ENCODE measurements at places on chromosomes 12 and 14.

DNA sequence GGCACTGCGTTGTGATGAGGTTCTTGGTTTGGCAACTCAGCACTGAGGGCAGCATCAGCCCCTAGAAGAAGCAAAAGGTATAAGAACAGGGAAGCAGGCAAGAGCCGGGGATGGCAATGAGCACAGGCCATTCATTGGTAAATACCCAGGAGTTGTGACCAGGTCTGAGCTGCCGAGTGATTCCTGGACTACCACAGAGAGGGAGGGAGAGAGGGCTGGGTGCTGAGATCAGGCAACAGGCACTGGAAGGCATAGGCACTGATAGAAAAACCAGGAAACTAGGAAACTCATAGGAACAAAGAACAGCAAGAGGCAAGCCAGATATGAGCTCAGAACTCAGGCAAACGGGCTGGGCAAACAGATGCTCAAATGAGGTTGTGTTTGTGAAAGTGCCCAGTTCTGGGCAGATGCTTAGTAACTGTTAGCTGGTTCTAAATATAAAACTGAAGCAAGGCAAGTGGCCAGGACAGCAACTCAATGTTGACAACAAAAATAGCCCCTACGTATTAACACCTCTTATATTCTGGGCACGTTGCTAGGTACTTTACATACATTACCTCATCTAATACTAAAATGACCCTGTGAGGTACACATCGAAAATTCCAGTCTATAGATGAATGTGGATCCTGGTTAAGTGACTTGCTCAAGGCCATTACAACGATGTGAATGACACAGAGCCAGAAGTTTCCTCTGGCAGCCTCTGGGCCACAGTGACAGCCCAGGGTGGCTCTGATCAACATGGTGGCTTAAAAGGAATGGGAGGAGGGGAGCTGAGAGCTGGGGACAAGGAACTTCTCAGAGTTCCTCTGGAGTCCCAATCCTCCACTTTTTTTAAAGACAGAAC lies 121.1 kb downstream of the PRMT8 start:
- DNase-seq: no peak

- DNase-seq: peak; percentile 41
Measured at GRCh38 chr12:29782871-29783772, 620 bp downstream of the TMTC1 start.

DNA sequence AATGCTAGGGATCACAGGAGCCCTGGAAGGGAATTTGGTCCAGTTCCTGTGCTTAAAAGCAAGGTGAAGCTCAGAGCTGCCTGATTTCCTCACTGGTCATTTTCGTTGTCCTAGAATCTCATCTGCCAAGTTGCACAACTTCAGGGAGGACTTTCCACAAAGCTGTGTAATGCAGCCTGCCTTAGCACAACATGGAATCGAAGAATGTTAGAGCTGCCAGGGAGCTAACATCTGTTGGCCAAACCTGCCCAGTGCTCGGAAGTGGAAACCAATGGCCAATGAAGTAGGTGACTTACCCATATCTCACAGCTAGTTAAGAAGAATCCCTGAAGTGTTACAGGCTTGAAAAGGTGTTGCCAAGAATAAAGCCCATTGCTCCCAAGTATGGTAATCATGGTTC lies 79.9 kb upstream of the SSTR1 start:
- DNase-seq: no peak

DNA sequence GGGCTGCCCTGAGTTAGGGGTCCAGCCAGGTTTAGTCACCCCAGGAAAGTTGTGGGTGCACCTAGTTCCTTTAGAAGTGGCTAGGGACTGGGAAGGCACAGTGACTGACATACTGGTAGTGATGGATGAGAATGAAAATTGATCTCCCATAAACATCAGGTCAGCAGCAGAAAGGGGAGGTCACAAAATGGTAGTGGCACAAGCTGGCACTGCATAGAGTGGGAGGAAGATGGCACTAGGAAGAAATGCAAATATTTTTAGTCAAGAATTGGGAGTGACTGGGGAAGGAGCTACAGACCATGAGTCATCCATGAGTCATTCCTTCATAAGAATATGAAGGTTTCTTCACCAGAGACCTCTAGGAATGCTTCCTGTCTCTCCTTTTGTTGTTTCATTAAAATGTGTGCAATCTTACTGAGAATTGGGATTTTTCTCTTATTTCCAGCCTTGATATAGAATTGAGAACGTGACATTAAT lies 198.3 kb upstream of the AMIGO2 start:
- DNase-seq: no peak

GRCh38 chr14:100428727-100429126 lies 105.6 kb downstream of the SLC25A47 start:
- no peak for DNase-seq

GRCh38 chr12:106369624-106370346 lies 12.2 kb downstream of the POLR3B start:
- DNase-seq: no peak

GRCh38 chr14:105168979-105169507 lies 467 bp upstream of the JAG2 start:
- DNase-seq: no peak

DNA sequence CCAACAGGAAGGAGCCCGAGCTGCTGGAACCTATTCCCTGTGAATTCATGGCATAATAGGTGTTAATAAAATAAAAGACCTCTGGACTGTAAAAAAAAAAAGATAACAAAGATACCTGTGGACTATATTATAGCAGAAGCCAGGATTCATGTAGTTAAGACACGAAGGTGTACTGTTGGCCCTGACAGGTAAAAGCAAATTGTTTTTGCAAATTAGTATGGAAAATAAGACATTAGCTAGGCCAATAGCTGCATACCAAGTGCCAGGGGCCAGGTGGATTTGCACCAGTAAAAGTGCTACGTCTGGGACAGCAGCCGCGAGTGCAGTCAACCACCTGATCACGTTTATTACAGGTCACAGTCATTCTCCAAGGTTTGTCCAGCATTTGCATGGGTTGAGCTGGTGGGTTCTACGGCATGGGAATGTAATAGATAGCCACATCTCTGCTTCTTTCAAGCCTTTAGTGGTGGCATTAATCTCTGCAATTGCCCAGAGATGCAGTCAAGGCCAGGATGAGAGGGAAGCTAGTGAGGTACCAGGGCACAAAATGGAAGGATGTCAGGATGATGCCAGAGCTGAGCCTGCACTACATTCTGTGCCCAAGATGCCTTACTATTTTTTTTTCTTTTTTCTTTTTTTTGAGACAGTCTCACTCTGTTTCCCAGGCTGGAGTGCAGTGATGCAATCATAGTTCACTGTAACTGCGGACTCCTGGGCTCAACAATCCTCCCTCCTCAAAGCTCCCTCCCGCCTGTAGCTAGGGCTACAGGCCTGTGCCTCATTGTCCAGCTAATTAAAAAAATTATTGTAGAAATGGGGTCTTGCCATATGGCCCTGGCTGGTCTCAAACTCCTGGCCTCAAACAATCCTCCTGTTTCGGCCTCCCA lies 26.3 kb downstream of the TNFAIP2 start:
- no peak for DNase-seq

DNA sequence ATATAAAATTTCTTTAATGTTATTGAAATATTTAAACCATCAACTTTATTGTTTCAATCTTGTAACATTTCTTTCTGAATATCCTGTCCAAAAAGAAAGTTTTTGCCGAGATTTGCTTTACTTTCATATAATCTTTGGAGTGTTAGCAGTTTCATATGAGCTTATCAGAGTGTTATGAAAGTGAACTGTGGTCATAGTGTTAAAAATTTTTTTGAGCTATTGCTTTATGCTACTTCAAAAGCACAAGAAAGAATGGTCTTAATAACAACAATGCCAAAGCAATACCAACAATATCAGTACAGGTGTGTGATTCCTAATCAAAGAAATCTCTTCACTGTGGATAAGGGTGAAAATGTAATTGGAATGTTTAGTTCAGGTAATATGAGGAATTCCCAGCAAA lies 1994.9 kb upstream of the FLRT2 start:
- no peak for DNase-seq

DNA sequence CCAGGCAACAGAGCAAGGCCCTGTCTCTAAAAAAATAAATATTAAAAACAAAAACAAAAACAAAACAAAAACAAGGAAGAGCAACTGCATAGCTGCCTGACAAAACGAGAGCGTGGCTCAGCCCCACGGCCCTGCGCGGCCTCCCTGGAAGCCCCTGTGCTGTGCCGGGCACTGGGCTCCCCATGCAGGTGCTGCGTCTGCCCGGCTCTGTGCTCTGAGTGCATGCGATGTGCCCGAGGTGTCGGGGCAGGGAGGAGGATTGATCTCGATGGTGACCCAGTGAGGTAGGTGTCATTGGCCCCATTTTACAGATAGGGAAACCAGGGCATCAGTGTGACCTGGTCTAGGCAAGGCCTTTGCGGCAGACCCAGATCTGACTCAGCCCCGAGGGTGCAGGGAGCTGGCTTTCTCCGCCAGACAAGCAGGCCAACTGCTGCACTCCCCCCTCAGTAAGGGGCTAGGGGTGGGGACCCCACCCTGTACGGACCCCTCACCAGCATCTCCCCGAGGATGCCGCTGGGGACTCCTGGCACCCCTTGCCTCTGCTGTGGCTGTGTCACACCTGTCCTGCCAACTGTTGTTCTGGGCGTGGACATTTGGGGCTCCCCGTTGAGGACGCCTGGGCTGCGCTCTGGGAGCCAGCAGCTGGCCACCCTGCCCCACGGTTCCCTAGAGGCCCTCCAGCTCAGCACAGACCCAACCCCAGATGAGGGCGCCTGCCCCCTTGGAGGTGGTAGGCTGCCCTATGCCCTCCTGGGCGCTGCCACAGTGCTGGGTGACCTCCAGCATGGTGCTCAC lies 15.3 kb downstream of the GPR132 start:
- DNase-seq: no peak

DNA sequence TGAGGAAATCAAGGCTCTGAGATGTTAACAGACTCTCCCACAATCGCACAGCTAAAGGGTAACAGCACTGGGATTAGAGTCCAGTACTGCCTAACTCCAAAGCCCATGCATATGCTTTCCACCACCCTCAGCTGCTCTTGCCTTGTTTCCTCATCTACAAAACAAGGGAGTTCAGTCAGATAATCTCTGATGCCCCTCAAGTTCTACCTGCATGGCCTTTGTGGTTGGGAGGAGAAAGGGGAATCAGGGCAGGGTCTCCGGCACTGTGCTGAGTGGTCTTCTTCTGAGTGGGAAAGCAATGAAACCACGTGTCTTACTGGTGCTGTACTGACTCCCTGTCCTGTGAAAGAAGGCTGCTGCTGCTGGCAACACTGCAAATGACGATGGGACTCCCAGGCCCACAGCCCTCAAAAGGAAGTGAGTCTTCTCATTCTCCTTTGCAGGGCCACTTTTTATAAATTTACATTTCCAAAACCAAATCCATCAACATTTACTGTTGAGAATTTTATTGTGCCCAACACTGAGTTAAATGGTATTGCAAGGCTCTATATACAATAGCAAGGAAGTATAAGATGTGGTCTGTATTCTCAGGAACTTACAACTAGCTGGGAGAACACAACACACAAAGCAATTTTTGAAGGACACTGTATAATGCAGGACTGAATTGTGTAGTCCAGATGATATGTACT lies 19.7 kb upstream of the DUSP16 start:
- DNase-seq: no peak

DNA sequence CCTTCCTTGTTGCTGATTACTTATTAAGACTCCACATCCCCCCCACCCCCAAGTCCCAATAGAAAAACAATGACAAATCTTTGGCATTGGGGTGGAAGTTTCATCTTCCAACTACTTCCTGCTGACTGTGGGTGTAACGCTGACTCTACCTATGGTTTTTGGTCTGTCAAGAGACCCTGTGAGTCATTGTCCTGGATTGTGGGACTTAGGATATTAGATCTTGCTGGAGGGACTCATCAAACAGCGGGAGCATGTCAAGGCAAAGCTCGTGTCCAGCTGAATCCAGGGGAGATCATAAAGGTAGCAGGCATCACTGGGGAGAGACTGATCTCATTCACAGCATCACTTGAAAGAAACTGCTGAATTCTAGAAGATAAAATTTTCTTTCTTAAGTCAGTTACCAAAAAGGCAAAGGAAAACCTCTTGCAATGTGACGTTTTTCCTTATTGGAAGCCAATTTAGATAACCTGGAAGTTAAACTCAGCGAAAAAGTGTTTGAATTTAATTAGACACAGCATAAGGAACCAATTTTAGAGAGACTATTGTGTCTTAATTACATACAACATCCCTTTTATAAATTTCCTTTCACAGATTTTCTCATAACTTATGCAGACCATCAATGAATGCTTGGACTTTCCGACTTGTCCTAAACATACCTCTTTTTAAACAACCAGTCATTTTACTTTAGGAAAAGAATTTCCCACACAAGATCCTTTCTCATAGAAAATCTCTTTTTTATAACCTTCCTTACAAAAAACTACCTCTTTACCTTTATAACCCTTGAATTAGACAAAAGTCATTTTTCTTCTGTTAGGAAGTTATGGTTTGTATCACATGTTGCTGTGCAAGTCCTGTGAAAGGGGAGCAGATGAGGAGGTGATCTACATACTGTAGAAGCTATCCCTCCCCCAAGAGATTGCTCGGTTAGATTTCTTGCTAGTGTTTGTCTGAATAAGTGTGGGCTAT lies 94.6 kb upstream of the SCAF11 start:
- DNase-seq: no peak

DNA sequence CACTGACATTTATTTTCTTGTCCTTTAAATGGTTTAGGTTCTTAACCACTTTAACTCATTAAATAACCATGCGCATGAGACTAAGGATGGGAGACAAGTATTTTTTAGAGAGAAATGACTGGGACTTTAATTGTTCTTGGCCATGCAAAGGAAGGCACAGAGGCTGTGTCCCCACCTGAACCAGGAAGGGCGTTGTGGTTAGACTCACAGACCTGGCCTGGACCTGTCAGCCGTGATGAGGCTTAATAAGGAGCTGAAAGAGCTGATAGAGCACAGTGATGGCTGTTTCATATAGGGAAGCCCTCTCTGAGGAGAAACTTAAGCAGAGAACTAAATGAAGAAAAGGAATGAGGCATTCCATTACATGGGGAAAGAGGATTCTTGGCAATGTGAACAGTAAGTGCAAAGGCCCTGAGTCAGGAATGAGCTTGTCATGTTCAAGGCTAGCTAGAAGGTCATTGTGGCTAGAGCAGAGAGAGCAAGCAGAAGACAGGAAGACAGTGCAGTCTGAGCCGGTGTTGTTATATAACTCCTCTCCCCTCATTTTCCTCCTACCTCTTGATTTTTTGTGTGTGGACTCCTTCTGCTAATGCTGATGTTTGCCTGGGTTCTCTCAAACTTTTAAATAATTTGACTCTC lies 74.4 kb upstream of the ANO4 start:
- no peak for DNase-seq

DNA sequence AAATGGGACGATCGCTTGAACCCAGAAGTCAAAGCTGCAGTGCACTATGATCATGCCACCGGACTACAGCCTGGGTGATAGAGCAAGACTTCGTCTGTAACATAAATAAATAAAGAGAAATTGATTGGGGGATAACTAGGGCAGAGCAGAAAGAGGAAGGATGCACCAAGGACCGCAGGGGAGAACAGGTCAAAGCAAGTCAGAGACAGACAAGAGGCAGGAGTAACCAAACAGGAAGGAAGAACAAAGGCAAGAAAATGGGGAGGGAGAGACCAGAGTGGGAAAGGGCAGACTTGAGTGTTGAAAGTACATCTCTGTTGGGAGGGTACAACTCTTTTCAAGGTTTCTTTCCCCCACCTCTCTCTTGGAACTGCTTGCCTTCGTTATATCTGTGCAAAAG lies 50.8 kb upstream of the ELK3 start:
- no peak for DNase-seq

- DNase-seq: no peak
Measured at GRCh38 chr12:131948166-131948712, 1.5 kb upstream of the EP400 start.
